Large intestine (tissue), 12 donors: ENCODE measurements at places on chromosomes 7 and 10. TPM values are rescaled to one million over a fixed set of nuclear protein-coding genes. Genes with fewer than 3 reads are reported as not detected.

- no peaks in the 10 kb centered on the region for H3K4me1 ChIP-seq
- H3K27me3 ChIP-seq: no peaks in the 10 kb centered on the region
- no peak for DNase-seq
- H3K27ac ChIP-seq: no peak overlapping the region
These were observed 54.6 kb upstream of the NRG3 start for GRCh38 chr10:81820418-81820817.

- H3K4me3 ChIP-seq: no peak overlapping the region
- no peaks in the 10 kb centered on the region for H3K36me3 ChIP-seq
- no peak overlapping the region for H3K27ac ChIP-seq
- no peak for DNase-seq
- no peaks in the 10 kb centered on the region for H3K27me3 ChIP-seq
- H3K4me1 ChIP-seq: no peaks in the 10 kb centered on the region
These were observed 682.8 kb upstream of the NRP1 start for GRCh38 chr10:34017281-34017680.

DNA sequence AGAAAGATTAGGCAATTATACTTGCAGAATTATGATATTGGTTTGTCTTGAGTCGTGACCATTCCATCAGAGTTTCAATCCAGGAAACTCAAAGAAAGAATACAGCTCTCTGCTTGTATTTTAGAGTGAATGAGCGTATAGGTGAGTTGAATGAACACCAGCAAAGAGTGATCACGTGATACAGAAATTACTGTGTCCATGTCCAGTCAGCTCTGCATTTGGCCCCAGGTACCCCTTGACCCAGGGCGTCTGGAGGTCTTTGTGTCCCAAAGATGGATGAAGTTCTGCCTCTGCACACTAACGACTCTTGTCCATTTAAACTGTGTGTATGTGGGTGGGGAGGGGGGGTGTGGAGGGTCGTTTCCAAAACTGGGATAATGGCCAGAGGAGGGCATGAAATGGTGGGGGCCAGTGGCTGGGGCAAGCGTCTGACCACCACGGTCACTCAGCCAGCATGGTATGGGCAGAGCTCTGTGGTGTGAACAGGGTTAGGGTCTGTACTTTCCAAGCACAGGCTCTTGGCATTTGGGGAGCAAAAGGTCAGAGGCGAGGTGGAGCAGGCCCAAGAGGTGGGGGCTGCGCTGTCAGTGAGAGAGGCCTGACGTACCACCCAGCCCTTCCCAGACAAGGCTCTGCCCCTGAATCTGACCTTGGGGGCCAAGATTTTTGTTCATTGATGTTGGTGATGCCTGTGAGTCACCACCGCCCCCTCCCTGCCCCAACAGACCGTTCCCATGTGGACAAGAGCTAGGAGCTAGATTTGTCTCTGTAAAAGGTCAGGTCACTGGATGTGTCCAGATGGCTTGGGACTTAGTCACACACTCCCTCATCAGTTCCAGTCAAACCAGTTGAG lies 1.4 kb downstream of the PTPRE start:
- peaks cover 2% of the 10 kb centered on the region for H3K27me3 ChIP-seq
- DNase-seq: no peak
- H3K4me1 ChIP-seq: peaks cover 37% of the 10 kb centered on the region
- H3K4me3 ChIP-seq: peak overlapping the region; percentile 50
- no peak overlapping the region for H3K27ac ChIP-seq

The EMX2 gene
- not detected for polyA plus RNA-seq

The MKRN1 gene
- 85.2 TPM for polyA plus RNA-seq

- H3K4me3 ChIP-seq: no peak overlapping the region
- peaks cover 21% of the 10 kb centered on the region for H3K4me1 ChIP-seq
- H3K27ac ChIP-seq: no peak overlapping the region
- DNase-seq: no peak
These were observed 59.8 kb downstream of the SLC16A12 start for GRCh38 chr10:89475591-89475998.

- DNase-seq: no peak
- H3K4me3 ChIP-seq: no peak overlapping the region
- no peaks in the 10 kb centered on the region for H3K4me1 ChIP-seq
- no peaks in the 10 kb centered on the region for H3K36me3 ChIP-seq
- H3K27ac ChIP-seq: no peak overlapping the region
These were observed 150.6 kb downstream of the SDK1 start for GRCh38 chr7:3451701-3452100.

GRCh38 chr7:128247640-128248194 lies 6.6 kb downstream of the LEP start:
- no peak overlapping the region for H3K4me3 ChIP-seq
- DNase-seq: no peak
- no peaks in the 10 kb centered on the region for H3K36me3 ChIP-seq

The DNAJC9 gene
- polyA plus RNA-seq: 25.4 TPM
